Smooth muscle cell of the brain vasculature (primary cell): ENCODE measurements at places on chromosomes 13 and 19.

DNA sequence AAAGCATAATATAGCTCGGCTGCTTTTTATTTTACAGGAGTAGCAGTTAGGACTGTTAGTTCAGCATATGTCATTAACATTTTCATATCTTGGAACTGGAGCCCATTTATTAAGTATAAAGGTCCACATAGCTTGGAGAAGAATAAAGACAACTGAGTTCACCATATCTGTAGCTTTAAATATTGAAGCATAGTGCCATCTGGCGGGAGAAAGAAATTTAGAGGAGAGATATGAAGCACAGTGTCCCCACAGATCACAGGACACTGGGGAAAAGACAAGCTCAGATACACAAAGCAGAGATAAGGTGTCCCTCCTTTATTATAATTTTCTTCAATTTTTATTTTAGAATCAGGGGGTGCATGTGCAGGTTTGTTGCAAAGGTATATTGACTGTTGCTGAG lies 104.7 kb upstream of the FREM2 start:
- DNase-seq, result peak; percentile 2

DNA sequence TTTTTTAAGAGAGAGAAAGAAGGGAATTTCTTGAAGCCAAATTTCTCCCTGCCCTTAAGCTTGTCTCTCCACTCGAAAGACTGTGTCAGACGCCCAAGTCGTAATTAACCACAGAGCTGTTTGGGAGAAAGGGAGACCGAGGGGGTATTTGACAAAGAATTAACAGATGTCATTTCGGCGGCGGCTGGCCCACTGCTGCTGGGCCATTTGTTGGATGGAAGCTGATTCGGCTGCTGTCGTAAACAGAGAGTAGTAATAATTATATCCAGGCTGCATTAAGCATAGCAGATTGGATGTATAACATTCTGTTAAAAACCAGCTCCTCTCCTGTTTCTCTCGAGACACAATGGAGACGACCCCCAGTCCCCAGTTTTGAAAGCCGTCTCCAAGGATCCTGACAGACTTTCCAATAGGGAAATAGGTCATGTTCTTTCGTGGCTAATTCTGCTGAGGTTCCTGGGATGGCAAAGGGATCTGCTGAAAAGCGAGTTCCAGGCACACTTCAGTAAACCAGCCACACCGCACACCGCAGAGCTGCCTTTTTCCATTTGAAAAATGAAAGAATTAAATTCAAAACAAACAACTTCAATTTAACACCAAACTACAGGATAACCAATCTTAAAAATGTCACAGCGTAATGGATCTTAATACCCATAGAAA lies 71.5 kb downstream of the KCTD15 start:
- no peak for DNase-seq

DNA sequence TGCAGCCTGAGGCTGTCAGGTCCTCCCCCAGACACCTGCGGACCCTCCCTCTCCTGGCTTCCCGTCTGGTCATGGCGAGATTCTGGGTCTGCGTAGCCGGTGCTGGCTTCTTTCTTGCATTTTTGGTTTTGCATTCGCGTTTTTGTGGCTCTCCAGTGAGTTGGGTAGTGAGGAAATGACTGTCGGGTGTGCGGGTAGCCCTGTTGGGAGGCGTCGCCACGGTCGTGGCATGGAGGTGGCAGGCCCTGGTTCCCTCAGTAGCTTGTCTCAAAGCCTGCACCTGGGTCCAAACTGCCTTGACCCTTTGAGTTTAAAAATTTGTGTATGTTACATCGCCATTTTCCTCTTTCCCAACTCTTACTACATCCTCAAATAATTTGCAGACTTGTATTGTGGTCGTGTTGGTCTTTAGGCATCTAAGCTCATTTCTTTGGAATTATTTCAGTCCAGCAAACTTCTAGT lies 344 bp downstream of the NHLRC3 start:
- DNase-seq, result no peak

DNA sequence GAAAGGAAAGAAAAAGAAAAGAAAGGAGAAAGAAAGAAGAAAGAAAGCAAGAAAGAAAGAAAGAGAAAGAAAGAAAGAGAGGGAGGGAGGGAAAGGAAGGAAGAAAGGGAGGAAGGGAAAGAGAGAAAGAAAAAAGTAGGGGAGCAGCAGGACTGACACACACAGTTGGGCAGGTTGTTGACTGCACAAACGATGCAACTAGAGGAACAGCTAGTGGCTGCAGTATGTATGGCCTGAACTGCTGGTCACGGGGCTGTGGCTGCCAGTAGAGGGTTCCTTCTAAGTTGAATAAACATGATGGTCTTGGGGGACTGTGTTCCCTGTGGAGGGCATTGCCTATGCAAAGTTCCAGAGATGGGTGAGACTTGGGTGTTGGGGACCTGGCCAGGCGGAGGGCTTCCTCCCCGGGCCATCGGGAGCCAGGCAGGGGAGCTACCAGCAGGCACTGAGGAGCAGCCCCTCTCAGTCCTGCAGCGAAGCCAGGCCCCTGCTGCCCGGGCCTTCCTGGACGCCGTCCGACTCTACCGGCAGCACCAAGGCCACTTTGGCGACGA lies 16.7 kb upstream of the COLGALT1 start:
- DNase-seq, result no peak

DNA sequence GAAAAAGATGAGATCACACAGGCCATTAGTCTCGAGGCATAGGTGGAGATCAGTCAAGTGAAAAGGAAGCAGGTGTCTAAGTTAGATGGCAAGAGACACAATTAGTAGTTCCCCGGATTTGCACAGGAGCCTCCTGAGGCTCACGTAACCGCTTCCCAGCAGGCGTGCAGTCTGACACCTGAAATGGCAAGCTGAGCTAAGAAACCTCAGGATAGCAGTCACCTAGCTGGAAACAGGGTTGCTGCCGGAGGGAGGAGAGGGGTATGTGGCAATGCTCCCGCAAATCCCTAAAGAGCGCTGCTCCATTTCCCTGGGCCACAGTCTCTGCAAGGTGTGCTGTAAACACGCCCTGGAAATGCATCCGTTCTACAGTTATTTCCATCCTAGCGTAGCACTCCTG lies 1151.0 kb downstream of the DIAPH3 start:
- DNase-seq, result no peak

DNA sequence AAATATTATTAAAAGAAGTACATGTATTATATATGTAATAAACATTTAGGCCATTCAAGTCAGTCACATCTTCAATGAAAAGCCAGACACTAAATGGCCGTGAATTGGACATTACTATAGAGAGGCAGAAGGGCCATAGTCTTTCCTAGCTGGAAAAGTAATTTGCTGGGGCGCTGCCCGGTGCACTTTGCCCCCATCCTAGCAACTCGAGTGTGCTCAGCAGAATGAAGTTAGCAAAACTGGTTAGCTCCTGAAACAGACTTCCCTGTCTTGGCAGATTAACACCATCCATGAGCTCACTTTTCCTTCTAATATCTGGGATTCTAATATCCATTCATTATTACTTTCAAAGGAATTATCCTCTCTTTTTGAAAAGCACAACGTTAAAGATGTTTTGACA lies 2.8 kb upstream of the SPRYD7 start:
- DNase-seq, result no peak

DNA sequence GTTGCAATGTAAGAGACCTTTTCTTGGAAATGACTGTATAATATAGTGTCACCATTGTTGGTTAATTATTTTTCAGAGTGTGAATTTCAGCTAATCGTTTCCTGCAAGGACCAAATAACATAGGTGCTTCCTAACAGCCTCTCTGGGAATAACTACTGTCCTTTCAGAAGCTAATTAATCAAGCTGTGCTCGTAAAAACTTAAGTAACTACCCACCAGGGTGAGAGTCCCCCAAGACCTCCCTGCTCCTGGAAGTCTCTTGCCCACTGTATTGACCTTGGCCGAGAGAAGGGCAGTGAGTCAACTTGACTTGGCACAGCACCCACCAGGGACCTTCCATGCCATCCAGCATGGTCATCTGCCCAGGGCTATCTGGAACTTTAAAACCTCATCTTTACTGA lies 50.3 kb downstream of the UQCRFS1 start:
- no peak for DNase-seq

DNA sequence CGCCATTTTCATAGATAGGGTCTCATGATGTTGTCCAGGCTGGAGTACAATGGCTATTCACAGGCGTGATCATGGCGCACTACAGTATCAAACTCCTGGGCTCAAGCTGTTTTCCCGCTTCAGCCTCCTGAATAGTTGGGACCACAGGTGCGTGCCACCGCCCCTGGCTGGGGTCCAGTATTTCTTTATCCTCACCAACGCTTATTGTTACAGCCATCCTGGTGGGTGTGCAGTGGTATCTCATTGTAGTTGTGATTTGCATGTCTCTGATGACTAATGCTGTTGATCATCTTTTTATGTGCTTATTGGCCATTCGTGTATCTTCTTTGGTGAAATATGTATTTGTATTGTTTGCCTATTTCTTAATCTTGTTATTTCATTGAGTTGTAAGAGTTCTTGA lies 49.0 kb downstream of the SIPA1L3 start:
- DNase-seq, result no peak

GRCh38 chr13:45961468-45961867 lies 91.1 kb downstream of the ZC3H13 start:
- DNase-seq, result no peak

- DNase-seq, result no peak
These were observed 638 bp downstream of the ADGRE5 start for GRCh38 chr19:14381689-14382474.

GRCh38 chr13:26590951-26591350 lies 33.5 kb downstream of the WASF3 start:
- no peak for DNase-seq

- no peak for DNase-seq
These were observed 15.1 kb upstream of the KATNAL1 start for GRCh38 chr13:30322428-30322827.

DNA sequence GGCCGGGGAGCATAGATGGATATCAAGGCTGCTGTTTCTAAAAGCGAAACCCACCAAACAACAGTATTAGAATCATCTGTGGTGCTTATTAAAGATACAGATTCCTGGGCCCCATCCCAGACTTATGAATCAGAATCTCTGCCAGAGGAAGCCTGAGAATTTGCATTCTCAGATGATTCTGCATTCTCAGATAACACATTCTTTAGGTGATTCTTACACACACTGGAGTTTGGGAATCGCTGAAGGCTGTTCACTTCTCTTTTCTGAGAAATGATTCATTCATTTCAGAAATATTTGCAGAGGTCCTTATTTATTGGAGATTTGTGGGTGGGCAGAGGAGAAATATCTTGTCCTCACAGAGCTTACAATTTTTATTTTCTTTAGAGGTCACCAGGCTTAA lies 24.4 kb downstream of the ALOX5AP start:
- no peak for DNase-seq

DNA sequence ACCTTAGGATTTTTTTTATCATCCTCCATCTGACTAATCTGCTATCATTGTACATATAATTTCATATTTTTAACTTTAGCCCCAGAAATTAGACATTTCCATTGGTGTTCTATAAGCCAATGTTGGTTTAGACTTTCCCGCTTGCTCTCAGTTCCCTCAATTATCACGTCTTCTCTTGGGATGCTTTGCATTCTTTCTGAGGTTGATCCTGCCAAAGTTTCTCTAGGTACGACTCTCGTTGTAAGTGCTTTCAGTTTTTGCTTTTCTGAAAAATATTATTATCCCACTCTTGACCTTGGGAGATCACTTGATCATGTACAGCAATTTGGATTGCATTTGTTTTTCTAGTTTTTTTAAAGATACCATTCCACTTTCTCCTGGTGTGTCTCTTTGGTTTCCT lies 270.2 kb downstream of the IRS2 start:
- no peak for DNase-seq

- DNase-seq, result no peak
These were observed 25.1 kb upstream of the CEBPG start for GRCh38 chr19:33348301-33349010.

DNA sequence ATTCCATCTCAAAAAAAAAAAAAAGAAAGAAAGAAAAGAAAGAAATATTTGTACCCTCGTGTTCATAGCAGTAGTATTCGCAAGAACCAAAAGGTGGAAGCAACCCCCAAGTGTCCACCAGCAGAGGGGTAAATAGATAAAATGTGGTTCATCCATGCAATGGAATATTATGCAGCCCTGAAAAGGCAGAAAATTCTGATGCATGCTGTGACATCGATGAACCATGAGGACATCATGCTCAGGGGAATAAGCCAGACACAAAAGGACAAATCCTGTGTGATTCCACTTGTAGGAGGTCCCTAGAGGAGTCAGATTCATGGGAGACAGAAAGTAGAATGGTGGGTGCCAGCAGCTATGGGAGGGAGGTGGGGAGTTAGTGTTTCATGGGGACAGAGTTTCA lies 6.4 kb upstream of the LRRC8E start:
- DNase-seq, result no peak

GRCh38 chr19:5644037-5644436 lies 21.2 kb downstream of the SAFB start:
- no peak for DNase-seq

DNA sequence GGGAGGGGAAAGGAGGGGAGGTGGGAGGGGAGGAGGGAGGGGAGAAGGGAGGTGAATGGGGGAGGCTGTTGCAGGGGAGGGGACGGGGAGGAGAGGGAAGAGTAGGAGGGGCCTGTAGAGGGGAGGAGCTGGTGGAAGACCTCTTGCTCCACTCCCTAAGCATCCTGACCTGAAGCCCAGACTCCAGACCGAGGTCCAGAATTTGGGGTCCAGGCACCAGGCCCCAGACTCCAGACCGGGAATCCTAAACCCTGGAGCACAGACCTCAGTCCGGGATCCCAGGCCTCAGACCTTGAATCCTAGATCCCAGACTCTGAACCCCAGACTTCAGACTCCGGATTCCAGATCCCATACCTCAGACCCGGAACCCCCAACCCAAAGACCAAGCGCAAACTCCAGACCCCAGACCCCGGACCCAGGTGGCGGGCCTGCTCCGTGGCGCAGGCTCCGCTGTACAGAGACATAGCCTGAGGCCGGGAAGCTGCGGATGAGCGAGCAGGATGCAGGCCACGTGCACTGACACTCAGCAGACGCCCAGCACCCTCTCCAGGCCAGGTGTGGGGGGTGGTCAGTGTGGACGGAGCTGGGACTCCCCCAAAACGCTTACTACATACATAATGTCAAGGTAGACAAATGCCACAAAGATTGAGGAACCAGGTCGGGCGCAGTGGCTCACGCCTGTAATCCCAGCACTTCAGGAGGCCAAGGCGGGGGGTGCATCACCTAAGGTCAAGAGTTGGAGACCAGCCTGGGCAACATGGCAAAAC lies 710 bp upstream of the BTBD2 start:
- no peak for DNase-seq

DNA sequence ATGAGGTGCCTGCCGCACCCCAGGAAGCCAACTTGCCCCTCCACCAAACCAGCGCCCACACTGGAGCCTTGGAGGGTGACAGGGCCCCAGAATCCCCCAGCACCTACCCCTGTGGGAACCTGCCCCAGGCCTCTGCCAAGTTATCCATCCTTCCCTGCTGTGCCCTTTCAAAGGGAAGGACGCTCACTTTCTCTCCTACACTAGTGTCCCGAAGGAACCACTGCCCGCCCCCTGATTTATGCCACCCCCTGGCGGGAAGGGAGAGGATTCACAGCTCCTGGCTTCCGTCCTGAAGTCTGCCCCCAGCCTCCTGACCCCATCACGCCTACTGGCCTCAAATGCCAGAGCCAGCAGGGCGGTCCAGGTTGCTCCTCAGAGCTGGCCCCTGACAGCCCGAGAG lies 1.4 kb downstream of the EVI5L start:
- DNase-seq, result no peak

- DNase-seq, result no peak
These were observed 27.3 kb downstream of the IGFL1 start for GRCh38 chr19:46256855-46257254.
